ENCODE measurements at places on chromosomes 7 and 10.

DNA sequence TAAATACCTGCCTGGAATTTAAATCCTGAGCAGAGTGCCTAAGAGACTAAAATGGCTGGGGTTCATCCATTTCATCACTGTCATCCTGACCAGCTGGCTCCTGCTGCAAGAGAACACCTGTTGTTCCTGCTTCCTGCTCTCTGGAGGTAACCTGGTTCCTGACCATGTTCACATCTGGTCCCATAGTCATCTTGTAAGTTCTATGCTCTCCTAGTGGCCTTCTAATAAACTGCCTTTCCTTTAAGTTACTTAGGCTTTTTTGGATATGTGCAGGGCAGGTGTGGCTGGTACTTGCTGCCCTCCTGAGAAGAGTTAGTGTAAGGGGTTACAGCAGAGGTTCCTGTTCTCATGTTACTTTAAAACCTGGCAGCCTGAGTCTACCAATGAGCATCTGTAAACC lies 80.0 kb downstream of the NRCAM start:
- no peak for DNase-seq

- no peak for DNase-seq
These were observed 251.9 kb downstream of the PRKG1 start for GRCh38 chr10:51326174-51326573.

DNA sequence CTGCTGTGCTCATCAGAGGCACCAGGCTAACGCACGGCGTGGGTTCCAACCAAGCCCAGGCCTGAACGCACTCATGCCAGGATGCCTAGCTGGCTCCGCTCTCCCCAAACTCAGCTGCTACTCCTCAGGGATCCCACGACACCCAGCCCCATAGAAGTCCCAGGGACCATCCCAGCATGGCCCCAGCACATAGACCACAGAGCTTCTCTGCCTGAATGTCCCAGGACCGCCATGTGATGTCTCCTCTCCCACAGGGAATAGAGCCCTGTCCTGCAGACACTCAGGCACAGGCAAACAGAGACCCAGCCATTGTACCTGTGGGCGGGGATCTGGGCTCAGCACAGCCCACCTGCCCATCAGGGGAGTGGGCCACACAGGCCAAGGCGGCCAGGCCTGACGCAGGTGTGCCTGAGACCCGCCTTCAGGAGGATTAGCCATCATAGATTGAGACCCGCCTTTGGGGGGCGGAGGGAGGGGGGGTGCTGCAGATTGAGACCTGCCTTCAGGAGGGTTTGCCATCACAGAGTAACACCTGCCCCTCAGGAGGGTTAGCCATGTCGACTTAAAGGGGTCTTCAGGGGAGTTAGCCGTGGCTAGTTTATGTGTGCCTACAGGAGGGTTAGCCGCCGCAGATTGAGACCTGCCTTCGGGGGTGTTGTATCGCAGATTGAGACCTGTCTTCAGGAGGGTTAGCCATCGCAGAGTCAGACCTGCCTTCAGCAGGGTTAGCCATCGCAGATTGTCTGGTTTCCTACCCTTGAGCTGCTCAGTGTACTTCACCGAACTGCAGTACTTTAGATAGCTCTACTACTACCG lies 29.0 kb downstream of the RASGEF1A start:
- DNase-seq: no peak

DNA sequence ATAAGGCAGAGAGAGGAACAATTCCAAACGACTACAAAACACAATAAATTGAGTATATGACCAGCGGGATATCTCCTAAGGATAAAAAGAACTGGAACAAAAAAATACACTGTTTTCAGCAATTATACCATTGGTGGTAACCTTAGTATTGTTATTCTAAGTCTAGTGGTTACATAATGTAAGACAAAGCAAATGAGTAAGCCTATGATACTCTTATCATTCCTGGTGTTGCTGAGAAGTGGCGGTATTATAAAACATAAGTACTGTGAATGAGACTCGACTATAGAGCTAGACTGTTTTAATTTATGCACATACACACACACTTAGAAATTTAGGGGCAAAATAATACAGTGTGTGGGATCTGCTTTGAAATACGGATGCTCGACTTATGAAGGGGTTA lies 107.7 kb downstream of the NRBF2 start:
- DNase-seq: no peak

DNA sequence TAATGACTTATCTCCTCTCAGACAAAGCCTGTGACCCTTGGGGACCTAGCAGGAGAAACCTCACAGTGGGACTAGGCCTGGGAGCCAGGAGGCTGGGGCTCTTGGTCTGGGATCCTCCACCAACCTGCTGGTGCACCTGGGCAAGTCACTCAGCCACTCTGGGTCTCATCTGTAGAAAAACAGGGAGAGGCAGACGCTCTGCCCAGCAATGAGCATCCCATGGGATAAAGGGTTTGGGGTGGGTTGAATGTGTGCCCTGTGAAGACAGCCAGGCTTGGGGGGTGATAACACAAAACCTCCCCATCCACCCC lies 81.6 kb downstream of the ZMIZ1 start:
- DNase-seq: no peak

GRCh38 chr10:103842605-103843004 lies 12.8 kb downstream of the SH3PXD2A start:
- DNase-seq: no peak

GRCh38 chr7:137944168-137944567 lies 57.7 kb downstream of the CREB3L2 start:
- no peak for DNase-seq

- DNase-seq: no peak
These were observed 34.2 kb downstream of the TACR2 start for GRCh38 chr10:69382382-69383117.

- DNase-seq: no peak
These were observed 15.5 kb upstream of the SLC18A3 start for GRCh38 chr10:49594594-49594993.

DNA sequence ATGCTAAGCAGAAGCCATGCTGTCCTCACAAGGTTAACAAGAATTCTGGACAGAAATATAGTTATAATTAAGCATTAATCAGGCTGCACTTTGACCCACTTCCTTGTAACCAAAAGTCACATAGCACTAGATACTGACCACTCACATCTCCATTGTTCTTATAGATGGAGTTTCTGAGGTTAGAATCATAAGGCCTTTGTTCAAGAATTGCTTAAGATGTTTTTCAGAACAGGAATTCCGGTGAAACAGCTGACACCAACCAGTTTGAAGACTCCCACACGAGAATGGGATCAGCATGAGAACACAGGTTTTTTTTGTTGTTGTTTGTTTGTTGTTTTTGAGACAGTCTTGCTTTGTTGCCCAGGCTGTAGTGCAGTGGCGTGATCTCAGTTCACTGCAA lies 488.3 kb upstream of the NRP1 start:
- no peak for DNase-seq

- no peak for DNase-seq
These were observed 70.3 kb downstream of the PARP12 start for GRCh38 chr7:139992353-139993044.

- DNase-seq: no peak
These were observed 38.2 kb downstream of the MYL10 start for GRCh38 chr7:101590663-101591435.

DNA sequence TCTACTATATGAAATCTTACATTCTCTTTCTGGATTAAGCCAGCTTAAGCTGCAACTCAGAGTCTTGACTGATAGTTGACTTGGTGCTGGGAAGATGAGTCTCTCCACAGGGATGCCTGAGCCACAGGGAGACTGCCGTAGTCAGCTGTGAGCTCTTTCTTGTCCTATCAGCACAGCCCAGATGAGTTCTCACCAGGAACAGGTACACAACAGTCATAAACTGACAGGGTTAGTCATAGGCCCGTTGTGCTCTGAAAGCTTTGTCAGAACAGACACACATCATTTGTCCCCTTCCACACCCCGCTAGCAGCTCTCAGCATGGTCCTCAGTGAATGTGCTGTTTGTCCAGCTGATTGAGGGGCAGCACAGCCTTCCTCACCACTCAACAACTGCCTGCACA lies 221.6 kb downstream of the RPS24 start:
- DNase-seq: no peak

DNA sequence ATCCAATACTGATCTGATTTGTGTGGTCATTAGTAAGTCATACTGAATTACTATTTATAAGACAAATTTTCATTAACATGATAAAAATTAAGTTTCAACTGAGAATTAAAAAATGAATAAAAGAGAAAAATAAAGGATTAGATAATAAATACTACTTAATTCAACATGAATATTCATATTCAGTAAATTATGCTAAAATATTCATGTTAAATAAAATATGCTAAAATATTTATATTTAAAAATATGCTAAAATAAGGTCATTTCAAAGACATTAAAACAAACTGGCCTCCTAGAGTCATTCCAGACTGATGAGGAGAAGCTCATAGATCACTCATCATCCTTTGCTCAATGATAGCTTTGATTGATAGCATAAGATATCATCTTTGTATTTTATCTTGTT lies 16.7 kb upstream of the TMEM106B start:
- no peak for DNase-seq

DNA sequence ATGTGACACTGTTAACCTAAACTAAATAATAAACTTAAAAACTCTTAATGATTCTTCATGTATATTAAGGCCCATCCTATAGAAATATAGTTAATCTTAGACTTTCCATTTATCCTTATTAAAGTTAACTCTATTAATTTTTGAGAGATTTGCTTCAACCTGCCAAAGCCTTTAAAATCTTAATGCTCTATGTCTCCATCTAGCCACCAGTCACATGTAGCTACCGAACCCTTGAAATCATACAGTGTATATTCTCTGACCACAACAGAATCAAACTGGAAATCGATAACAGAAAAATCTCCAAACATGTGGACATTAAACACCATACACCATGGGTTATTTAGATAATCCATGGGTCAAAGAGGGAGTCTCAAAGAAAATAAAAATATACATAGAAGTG lies 51.9 kb downstream of the ASZ1 start:
- no peak for DNase-seq

DNA sequence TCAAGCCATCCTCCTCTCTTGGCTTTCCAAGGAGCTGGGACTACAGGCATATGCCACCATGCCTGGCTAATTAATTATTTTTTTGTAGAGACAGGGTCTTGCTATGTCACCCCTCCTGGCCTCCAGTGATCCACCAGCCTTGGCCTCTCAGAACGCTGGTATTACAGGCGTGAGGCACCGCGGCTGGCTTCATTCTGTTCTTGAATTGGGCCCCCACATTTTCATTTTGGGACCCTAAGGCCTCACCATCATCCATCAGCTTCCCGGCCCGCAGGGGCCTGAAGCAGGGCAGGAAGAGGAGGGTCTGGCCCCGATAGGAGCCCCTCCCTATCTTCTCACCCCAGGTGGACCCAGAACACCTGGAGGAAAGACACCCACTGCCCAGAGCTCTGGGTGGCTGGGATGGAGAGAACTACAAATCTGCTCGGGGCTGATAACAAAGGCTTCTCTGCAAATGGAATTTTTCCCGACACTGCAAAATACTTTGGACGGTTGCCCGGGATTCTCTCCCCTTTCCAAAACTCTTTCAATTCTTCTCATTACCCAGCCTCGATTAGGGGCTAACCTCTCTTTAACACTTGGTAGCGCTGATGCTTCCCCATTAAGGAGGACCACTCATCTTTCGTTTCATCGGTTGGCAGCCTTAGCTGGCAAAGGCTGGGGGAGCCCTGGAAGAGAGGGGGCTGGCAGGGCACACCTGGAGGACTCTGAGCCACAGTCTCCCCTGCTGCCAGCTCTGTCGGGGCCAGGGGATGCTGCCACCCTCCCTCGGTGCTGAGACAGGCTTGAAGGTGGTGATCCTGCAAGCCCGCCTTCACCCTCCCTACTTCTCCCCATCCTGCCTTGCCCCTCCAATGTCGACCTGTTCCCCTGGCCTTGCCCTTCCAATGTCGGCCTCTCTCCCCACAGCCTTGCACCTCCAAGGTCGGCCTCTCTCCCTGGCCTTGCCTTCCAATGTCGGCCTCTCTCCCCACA lies 81.0 kb upstream of the GNA12 start:
- DNase-seq: no peak

DNA sequence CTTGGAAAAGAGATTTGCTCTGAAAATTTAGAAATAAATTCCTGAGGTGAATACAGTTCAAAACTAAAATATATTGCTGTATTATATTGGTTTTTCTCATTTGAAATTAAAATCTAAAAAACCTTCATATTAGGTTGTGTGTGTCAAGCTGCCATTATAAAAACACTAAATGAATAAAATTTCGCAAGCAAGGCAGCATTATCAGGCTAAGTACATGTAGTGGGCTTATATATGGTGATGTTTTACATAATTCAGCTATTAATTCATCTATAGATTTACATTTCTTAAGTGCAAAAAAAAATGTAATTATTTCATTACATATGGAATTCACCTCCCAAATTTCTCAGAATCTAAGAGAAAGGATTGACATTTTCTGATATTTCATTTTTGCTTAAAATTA lies 5.3 kb downstream of the MEOX2 start:
- no peak for DNase-seq

DNA sequence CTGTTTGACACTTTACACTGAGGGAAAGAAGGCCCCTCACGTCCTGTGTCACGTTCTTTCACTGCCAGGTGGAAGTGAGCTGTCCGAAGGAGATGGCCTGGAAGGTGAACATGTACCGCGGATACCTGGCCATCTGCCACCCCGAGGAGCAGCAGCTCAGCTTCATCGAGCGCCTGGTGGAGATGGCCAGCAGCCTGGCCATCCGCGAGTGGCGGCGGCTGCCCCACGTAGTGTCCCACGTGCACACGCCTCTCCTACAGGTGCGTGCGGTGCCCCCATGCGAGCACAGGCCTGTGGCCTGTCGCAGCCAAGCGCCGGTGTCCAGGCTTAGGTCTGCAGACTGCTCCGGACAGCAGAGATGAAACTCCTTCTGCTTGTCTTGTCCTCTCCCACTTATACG lies 103.4 kb downstream of the TRRAP start:
- DNase-seq: no peak

DNA sequence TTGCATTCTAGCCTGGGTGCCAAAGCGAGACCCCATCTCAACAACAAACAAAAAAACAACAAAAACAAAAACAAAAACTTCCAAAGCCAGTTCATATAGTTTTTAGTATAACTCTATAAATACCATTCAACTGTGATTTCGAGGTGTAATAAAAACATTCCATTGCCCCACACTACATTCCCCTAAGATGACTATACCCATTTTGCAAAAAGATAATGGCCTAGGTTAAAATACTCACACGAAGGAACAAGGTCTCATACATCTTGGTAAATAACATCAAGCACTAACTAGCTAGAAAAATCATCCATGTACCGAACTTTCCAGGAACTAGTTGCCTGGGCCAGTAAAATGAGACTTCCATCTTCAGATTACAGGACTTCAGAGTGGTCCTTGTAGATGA lies 55.4 kb downstream of the GLI3 start:
- no peak for DNase-seq

- no peak for DNase-seq
These were observed 389.6 kb downstream of the GALNT17 start for GRCh38 chr7:71521506-71521905.

DNA sequence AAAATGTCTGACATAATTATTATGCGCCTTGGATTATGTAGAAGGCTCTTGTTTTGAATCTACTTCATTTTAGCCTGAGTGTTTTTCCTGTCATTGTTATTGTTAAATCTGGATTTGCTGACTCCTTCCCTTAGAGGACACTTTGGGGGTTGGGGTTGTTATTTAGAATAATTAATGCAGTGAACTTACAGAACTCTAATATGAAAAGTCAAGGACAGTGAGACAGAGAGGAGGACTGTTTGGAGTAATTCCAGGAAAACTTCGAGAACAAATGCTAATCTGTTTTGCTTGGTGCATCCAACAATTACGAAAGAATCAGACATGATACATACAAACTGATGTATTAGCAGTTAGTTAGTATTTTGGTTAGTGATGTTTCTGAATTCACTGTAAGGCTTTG lies 146.1 kb downstream of the ABCA13 start:
- no peak for DNase-seq

Measured in stimulated activated CD8-positive, alpha-beta memory T cell treated with anti-CD3 and anti-CD28 coated beads, Interleukin-7, amount 100 ng/mL, for 1 hour (primary cell).